ENCODE measurements at places on chromosomes 5 and 9.

GRCh38 chr9:98081477-98082219, 25.1 kb downstream of the NANS start:
- no peak for DNase-seq

DNA sequence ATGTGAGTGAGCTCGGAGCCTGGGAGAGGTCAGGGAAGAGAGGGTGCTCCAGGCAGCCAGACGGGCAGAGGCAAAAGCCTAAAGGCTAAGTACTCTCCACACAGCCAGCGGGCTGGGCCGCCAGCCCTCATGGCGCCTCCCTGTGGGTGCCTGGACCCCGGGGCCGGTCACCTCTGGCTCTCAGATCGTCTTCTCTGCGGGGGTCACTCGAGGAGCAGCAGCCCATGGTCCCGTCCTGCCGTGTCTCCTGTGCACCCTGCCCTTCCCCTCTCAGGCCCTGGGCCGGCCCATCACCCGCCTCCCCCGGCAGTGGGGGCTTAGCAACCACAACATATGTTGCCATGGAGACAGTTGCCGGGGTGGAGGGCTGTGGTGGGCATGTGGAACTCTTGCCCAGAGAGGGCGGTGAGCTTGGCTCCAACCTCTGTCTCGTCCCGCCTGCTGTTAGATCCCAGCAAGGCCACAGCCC, 4.2 kb downstream of the AK1 start:
- no peak for DNase-seq

GRCh38 chr9:4666042-4666699, at the start of gene SPATA6L:
Gene SPATA6L (minus strand): TSS chr9:4666480. CDS start chr9:4666250, 230 bp downstream.
- peak; percentile 20 for DNase-seq

DNA sequence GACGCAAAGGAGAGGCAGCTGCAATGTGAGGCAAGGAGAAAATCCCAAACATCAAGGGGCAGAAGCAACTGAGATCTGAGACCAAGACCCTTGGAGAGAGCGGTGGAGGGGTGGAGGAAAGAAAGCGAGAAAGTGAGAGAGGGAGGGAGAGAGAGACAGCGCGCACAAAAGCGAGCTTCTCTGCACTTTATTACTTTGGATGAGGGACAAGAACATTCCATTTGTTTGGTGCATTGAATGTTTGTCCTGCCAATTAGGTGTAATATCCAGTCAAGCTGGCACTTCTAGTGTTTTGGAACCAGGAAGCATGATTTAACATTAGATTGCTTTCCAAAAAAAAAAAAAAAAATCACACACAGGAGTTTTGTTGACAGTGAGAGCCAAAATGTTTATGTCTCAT, 1.4 kb downstream of the CAST start:
- DNase-seq: no peak

DNA sequence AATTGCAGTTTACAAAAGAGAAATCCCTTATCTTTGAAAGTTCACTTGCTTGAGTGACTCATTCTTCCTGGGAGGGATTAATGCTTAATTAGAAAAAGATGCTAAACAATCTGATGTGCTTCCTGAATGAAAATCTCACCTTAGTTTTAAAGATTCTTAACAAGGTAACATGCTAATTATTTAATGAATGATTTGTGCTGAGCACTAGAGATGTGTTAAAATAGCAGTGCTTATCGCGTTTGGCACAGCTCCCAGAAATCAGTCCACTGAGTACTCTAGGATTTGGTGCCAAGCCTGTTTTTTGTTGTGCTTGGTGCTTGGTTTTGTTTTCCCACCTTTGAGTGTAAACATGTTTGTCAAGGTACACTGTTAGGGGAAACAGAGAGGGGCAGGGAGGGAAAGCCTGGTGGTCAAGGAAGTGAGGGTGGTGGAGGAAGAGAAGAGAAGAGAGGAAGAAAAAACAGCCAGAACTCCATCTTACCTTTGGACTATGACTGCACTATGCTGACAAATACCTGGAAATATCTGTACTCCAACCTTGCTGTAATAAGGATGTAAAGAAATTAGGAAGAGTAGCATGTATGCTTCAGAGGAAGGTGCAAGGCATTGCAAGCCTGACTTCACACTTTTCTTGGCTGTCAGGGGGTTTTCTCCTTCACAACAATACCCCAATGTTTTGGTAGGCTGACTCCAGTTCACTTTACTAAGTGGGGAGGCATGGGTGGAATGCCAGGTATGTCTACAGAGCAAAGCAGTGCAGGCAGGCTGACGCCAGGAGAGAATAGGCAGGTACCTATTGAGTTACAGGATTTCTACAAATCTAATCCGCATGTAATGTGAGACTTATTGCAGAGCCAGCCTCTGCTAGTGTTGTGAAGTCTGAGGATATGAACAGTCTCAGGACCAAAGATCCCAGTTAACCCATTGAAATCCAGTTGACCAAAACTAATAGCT, 157.2 kb upstream of the ISL1 start:
- no peak for DNase-seq

- no peak for DNase-seq
Measured at GRCh38 chr9:91991721-91992341, 41.8 kb upstream of the ROR2 start.

GRCh38 chr9:93127395-93127911, 6.6 kb downstream of the NINJ1 start:
- DNase-seq: no peak

GRCh38 chr5:40374853-40375252, 304.9 kb upstream of the PTGER4 start:
- DNase-seq: no peak

DNA sequence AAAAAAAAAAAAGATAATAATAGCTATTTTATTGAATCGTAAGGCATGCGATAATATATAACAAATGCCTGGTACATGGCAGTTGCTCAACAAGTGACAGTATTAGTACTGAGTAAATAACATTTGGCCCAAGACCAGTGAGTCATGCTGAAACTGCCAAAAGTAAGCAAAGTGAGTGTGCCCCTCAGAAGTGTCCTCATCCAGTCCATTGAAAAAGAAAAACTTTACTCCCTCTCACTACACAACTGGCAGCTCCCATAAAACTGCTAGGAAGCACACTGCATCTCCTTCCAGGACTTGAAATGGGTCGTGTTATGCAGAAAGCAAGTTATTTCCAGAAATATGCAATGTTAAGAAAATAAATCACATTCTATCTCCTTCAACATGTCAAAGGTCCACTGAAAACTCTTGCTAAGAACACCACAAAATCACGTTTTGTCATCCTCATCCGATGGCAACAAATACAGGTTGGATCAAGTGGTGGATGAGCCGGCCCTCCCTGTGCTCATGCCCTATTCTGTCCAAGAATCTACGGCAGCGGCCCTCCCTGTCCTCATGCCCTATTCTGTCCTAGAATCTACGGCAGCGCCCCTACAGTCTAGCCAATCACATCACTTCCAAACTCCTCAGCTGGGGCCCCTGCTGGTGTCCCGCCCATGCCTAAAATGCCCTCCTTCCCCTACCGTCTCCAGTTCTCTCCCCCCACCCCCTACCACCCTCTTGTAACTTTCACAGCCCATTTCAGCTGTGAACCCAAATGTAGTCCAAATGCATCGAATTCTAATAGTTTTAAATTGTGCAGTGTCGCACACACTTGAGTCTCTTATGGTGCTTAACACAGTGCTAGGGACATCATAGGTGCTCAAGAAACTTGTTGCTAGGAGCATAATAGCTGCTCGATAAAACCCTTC, 12.5 kb downstream of the PTCH1 start:
- DNase-seq: no peak

GRCh38 chr9:91196103-91196950, 165.4 kb downstream of the AUH start:
- DNase-seq: no peak

- no peak for DNase-seq
Measured at GRCh38 chr9:89042984-89043383, 51.7 kb downstream of the S1PR3 start.

DNA sequence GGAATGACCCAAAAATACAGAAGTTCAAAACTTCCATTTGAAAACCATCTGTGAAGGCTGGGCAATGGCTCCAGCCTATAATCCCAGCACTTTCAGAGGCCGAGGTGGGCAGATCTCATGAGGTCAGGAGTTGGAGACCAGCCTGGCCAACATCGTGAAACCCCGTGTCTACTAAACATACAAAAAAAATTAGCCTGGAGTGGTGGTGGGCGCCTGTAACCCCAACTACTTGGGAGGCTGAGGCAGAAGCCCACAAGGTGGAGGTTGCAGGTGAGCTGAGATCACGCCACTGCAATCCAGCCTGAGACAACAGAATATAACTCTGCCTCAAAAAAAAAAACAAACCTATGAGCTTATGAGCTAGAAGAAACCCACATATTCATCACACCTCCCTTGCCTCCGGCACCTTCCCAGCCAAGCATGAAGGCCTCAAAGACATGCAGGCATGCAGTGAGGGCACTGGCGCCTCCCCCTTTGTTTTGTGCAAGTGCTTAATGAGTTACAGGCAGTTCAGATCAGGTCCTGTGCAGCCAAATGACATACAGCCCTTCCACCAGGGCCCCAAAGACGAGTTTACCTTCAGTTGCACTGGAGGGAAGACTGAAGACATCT, 9.9 kb downstream of the HNRNPH1 start:
- DNase-seq: no peak

DNA sequence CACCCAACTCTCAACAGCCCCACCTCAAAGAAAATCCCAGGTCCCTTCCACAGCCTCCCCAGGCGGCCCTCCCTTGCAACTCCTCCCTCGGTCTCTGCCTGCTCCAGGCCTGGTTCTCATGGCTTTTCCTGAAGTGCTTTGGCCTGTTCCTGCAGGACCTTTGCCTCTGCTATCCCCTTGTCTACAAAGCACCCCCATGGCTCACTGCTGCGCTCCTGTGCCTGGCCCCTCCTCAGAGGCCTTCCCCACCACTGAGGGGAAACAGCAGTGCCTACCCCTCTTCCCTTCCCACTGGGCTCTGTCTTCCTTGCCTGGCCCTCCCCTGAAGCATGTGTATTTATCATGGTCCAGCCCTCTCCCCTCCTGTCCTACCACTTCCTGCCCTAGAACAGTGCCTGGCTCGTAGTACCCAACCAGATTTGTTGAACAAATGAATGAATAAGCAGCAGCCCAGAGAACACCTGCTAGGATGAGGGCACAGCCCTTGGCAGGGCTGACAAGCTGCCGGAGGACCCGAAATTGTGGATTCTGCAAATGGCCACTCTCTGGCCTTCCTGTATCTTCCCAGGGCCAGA, 68.6 kb upstream of the LRRTM2 start:
- DNase-seq: no peak

DNA sequence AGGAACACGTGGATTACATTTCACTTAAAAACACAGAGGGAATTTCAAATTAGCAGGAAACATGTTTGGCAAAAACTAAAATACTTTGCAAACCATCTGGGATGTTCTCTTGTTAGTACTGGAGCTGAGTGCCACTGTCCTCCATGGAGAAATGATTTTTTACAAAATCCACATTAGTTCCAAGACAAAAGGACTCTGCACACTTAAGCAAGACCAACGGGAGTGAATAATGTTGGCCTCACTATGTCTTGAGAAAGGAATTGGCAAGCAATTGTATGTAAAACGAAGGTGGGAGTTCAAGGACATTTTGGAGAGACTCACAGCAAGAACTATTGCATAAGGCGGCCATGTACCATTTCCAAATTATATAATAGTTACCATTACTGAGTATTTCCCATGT, 547.5 kb downstream of the EBF1 start:
- DNase-seq: no peak

- no peak for DNase-seq
Measured at GRCh38 chr5:169554251-169554650, 29.3 kb upstream of the SPDL1 start.

DNA sequence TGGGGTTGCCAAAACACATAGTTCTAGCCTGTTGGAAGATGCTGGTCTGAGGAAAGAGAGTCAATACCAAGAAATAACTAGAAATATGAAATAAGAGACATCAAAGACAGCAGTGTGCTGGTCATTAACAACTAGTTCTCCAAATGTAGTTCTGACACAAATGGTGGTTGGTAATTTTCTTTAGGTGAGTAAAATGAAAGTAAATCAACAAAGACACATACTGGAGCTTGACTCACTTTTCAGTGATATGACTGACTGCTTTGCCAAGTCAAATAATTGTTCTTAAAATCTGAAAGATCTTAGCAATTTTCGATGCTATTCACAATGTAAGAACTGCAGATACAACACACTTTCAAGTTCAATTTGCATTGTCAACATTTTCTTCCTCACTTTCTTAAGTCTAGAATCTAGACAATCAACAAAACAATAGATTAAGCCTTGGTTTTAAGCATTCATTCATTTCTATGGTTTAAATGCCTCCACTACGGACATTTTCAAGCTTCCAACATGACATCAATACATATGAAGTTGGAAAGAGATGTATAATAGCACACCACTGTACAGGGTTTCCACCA, 166.8 kb upstream of the MAP3K1 start:
- DNase-seq: no peak

GRCh38 chr5:167284222-167284890, 1007.1 kb upstream of the WWC1 start:
- DNase-seq: no peak

DNA sequence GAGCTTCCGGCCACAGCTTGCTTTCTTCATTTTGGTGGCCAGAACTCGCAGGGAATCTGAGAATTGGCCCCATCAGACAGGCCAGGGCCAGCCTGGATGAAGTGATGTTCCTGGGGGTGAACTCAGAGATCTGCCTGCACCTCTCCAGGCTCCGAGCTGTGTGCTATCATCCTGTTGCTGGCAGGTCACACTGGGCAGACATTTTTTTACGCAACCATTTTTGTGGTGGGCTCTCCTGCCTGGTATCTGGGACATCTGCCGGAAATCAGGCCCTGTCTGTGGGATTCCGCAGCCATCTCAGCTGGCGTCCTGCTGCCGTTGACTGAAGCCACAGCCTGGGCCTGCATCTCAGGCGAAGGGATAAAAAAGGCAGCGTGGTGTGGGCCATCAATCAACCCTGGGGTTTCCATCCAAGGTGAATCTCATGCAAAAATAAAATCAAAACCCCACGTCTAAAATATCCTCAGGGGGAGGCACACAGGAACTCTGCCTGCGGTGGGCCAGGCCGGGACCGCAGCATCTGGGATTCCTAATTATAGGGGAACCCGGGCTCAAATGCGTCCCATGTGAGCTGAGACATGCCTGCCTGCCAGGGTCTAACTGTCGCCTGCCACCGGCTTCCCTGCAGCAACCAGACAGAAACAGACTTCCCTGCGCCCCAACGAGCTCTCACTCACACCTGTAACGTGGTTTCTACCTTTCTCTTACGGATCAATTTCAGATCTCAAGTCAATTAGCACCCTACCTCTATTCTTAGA, 174.3 kb downstream of the SYK start:
- no peak for DNase-seq

Measured in stimulated activated CD4-positive, alpha-beta T cell treated with anti-CD3 and anti-CD28 coated beads, Interleukin-15, amount 100 ng/mL, for 1 hour (primary cell).